Activated T-helper 9 cell treated with anti-CD3 and anti-CD28 coated beads, Interleukin-2, amount 50 U/mL, for 16 hours (primary cell): ENCODE measurements at places on chromosomes 7 and 10.

DNA sequence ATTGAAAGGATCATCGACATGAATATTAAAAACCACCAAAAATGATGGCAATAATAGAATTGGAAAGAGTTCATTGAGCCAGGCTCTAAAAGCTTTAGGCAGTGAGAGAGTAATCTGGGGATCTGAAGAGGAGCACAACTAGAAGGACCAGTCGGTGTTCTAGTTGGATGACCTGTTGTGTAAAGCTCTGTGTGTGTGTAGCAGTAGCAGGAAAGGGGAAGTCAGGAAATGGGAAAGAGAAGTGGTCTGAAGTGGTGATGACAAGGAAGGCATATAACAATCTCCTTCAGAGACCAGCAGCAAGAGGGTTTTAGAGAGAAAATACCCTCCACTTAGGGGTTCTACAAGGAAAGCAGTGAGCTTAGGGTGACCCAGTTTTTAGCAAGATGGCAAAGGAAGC is 539.2 kb downstream of the HTR7 start:
- no peak for DNase-seq

GRCh38 chr7:40700653-40701421 is 566.0 kb downstream of the SUGCT start:
- DNase-seq = no peak

DNA sequence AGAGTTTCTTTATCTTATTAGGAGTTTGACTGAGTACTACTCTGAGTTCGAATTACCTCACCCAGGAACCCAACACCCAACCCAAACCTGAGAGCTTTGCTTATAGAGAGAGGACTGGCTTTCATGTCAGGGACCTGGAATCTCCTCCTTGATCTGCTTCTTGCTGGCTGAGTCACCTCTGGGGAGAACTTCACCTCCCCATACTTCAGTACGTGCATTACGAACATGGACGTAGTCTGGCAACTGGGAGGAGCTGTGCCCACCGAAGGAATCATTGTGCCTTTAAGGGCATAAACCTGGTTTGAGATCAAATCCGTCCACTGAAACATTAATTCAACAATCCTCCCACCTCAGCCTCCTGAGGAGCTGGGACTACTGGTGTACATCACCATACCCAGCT is 12.2 kb upstream of the PSAP start:
- DNase-seq = no peak

GRCh38 chr10:57891201-57892006 is 376.3 kb downstream of the IPMK start:
- DNase-seq = no peak

- DNase-seq = no peak
Observed at GRCh38 chr10:15815242-15815885, 44.9 kb downstream of the MINDY3 start.

- DNase-seq = no peak
Observed at GRCh38 chr7:23105086-23105643, 420 bp upstream of the KLHL7 start.

- DNase-seq = no peak
Observed at GRCh38 chr10:70267161-70267933, 16.5 kb downstream of the NPFFR1 start.

- DNase-seq = no peak
Observed at GRCh38 chr7:119903085-119903484, 369.9 kb upstream of the KCND2 start.

DNA sequence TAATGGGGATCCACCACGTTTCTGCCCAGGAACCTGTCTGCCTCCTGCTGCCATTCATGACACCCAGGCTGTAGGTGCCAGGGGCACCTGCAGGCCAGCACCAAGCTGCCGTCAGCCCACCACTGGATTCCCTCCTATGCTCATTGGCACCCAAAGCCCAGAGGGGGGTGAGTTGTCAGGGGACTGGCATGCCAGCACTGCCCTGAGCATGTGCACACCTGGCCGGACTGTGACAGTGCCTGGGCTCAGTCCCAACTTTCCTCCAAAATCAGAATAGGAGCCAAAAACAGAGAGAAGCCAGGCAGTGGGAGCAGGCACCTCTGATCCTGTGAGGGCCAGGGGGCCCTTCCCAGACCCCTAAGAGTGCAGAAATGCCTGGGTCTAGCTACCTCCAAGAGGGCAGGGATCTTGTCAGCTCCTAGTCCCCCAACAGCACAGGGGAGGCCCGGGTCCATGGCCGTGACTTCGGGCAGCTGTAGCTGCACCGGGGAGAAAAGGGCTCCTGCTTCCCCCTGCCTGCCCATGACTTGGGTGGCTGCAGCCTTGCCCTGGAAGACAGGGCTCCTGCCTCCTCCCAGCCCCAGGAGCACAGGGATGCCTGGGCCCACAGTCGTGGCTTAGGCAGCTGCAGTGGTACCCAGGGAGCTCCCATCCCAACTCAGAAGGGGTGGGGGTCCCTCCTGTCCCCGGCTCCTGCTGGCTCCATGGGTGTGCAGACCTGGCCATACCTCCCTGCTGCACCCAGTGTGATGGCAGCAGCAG is 249.8 kb upstream of the DKK1 start:
- no peak for DNase-seq

DNA sequence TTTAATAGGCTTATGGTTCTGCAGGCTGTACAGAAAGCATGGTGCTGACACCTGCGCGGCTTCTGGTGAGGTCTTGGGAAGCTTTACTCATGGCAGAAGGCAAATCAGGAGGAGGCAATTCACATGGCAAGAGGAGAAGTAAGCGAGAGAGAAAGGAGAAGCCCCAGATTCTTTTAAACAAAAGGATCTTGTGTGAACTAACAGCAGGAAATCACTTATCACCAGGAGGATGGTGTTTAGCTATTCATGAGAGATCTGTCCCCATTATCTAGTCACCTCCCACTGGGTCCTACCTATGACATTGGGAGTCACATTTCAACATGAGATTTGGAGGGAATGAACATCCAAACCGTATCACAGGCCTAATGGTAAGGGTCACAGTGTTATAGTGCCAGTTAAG is 678.0 kb upstream of the KCND2 start:
- DNase-seq = no peak

DNA sequence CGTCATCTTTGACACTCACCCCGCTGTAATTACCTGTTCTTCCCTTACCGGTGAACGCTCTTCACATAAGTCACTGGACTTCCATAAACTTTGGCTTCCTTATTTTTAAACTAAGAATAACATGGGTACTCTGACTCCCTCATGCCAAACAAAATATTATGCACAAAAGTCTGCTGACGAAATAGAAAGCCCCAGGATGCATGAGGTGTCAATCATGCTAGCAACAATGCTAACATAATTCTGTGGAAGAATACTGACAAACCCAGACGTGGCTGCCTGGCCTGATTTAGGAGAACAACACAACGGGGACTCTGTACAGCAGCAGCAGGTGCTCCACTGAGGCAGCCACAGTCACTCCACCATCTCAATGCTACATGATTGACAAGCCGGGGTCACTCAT is 137.5 kb downstream of the CCDC71L start:
- no peak for DNase-seq

GRCh38 chr7:70833726-70834125 is 298.2 kb upstream of the GALNT17 start:
- no peak for DNase-seq

DNA sequence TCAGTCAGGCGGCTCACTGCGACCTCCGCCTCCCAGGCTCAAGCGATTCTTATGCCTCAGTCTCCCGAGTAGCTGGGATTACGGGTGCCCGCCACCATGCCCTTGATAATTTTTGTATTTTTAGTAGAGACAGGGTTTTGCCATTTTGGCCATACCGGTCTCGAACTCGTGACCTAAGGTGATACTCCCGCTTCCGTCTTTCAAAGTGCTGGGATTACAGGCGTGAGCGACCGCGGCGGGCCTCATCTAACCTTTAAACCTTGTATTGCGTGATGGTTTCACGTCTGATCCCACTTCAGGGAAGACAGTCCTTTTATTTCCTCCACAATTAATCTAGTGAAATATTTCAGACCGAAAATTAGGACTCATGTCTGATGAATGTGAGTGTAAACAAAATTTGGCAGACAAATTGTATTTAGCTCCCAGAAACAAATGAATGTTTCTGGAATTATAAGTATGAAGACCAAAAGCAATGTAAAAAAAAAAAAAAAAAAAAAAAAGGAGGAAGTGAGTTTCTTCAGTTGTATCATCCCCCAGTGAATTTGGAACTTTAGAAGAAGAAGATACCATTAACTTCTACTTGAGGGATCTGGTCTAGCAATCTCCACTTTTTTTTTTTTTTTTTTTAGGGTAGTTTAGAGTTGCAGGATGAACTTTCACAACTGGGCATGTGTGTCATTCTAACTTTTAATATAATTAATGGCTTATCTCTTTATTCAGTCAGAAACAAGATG is 1.6 kb downstream of the NUP42 start:
- DNase-seq = no peak

DNA sequence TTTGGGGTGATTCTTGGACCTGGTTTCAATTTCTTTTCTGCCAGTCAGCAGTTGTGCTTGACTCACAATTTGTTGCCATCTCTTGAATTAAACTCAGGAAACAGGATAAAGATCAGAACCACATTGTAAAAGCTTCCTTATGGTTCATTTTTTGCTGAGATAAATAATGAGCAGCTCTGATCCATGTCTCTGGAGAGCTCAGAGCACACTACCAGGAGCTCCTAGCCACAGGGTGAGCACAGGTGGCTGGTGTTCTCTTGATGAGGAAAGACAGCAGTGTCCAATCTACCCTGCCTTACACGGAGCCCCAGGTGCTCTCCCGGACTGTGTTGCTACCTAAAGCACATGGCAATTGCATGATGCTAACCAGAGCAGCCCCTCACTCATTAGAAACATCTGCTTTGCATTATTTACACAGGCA is 17.2 kb upstream of the FAM170B start:
- no peak for DNase-seq

- no peak for DNase-seq
Observed at GRCh38 chr10:62394556-62395018, 20.4 kb downstream of the ZNF365 start.

DNA sequence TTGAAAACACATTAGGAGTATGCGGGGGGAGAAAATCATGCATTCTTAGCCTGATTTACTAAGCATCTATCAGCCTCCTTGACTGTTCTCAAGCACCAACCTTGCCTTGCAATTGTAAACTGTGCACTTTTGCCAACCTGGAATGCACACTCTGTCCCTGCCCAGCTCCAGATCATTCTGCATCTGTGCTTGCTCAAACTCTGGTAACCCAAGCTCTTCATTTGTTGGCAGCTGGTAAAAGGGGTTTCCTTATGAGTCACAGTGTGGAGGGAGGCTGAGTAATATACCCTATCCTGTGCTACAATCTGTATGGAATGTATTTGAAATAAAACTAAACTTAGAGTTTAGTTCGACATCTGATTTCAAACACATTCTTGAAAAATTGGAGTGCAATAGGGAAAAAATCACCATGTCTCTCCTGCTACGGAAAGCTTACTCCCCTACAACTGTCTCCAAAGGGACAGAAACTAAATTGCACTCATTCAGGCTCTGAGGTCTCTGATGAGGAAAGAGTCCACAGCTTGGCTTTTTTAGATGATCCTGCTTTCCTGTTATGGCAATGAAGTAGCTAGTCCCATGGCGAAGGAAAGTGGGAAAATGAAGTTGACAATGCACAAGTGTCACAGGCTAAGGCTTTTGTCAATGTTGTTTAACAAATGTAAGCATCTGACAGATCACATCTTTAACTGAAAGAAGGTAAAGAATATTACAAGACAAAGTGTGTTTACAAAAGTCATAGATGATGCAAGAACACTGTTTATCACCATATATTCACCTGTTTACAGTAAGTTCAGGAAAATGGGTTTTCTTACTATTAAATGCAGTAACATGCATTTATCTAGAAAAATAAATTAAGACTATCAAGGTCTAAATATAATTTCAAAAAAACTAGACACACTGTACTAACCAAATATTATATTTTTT is 61.9 kb downstream of the TES start:
- DNase-seq = no peak

GRCh38 chr7:102866535-102867215 is 46.1 kb upstream of the LRRC17 start:
- no peak for DNase-seq

DNA sequence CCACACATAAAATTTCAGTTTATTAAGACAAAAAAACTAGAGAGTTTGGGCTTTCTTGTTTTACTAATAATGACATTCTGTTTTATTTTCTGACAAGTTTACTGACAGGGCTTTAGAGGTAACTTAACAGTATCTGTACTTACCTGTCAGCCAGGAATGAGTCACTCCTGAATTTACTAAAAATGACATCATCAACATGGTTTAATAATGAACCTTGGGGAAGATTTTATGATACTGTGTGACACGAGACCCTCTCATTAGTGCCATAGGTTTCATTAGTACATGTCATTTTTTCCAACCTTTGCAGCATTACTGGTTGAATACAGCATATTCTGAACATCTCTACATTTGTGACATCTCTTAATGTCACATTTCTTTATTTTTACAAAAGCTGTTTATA is 131.1 kb downstream of the KCND2 start:
- no peak for DNase-seq

GRCh38 chr7:115052706-115053105 is 130.8 kb downstream of the MDFIC start:
- no peak for DNase-seq

DNA sequence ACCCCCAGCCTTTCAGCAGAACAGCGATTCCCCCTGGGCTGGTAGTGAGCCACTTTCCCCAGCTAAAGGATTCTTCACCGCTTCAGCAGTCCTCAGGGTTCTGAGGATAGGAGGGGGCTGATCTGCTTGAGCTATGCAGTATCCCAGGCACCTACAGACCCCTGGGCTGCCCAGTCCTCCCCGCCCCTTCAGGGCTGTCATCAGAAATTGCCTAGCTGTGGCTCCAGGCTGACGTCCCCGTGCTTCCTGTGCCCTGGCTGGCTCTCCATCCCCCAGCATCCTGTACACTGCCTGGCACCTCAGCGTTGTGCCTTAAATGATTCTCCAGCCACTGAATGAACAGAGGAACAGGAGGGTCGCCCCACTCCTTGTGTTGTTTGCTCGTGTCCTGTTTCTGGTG is 38.4 kb upstream of the CDH23 start:
- DNase-seq = no peak

DNA sequence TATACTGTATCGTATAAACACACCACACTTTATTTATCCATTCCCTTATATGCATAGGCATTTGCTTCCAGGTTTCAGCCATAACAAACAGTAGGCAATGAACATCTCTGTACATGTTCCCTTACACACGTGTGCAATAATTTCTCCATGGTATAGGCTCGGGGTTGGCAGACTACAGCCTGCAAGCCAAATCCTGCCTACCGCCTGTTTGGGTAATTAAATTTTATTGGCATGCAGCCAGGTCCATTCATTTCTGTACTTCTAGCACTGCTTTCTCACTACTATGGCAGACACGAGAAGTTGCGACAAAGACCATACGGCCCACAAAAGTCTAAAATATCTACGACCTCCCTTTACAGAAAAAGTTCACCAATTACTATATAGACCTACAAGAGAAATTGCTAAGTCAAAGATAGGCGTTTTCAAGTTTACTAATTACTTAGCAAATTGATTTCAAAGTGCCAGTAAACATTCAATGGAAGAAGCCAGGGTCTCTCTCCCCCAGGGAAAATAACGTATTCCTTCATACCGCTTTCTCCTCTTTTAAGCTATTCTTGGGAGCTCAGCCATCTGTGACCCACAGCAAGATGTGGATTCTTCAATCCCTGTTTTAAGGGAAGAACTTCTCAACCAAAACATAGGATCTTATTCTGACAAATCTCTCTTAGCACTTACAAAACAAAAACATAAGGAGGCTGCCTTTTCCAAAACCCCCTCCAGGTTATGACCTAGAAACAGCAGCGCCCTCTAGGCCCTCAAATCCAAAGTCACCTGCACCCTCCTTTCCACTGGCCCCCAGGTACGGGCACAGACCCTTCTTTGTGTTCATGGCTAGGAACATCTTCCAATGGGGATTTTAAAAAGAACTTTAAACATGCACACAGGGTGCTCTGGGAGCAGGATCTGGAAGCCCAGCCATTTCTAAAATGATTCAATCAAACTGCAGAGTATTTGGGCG is 100.5 kb downstream of the FGFR2 start:
- no peak for DNase-seq

GRCh38 chr10:85446827-85447226 is 919.8 kb downstream of the GRID1 start:
- DNase-seq = no peak
